GM10248 (cell line): ENCODE measurements at places on chromosomes 3 and 15.

DNA sequence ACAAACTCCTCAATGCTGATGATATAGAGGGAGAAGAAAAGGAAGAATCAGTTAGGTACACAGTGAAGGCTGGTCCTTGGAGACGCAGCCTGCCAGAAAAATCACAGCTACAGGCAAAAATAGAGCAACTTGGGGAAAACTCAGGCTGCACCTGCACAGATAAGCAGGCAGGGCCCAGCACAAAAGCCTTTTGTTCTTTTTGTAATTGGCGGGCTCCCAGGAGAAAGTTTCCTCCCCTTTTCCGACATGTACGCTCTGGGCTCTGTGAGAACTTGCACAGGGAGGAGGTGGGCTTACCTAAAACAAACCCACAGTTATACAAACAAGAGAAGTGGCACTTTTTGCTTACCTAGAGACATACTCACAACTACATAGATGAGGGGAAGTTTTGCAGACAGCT lies 813.4 kb upstream of the EPHA6 start:
- DNase-seq = no peak

- DNase-seq = no peak
Observed at GRCh38 chr15:84834969-84835368, 17.8 kb downstream of the ALPK3 start.

DNA sequence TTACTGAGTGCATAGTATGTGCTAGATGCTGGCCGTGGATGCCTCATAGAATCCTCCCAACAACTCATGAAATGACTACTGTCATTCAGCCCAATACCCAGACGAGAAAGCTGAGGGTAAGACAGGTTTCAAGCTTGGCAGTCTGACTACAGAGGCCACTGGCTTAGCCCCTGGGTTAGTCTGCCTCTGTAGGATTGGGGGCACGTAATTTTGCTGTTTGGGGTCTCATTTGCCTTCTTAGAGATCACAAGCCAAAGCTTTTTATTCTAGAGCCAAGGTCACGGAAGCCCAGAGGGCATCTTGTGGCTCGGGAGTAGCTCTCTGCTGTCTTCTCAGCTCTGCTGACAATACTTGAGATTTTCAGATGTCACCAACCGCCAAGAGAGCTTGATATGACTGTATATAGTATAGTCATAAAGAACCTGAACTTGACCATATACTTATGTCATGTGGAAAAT lies 1.0 kb upstream of the CCR5 start:
- DNase-seq = no peak

GRCh38 chr3:182435860-182436259 lies 357.4 kb upstream of the ATP11B start:
- DNase-seq = no peak

- DNase-seq = no peak
Observed at GRCh38 chr3:178381555-178381954, 154.7 kb upstream of the KCNMB2 start.

DNA sequence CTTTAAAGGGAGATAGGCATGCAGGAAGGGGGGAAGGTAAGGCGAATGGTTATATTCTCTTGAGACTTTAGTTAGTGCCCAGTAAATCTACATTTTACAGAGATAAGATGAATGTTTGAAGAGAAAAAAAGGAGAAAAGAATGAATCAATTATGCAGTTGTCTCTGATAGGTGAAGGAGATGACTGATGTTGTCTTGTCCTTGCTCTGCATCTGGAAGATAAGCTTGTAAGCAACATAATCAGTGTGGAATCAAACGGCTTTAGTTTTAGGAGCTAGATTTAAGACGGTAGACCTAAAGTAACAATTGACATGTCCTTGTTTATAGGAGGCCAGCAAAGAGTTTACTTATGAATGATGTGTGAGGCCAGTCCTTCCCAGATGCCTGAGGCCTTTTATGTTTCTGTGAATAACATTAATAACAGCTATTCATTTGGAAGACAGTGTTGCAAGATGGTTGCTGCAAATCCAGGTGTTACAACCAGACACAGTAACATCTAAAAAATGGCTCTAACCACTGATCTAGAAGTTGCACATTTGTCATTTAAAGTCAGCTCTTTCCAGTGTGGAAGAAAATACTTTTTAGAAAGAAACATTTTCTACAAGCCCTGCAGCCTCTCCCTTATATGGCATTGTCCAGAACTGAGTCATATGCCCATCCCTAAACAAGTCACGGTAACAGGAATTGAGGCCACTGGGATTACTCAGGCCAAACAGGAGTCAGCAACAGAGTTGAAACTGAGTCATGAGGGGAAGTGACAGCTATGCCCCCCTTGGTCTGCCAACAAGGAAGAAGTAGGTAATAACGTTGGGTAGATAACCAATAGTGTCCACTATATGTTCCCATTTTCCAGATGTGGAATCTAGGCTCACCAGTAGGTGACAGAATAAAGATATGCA lies 77.5 kb upstream of the FBN1 start:
- no peak for DNase-seq

DNA sequence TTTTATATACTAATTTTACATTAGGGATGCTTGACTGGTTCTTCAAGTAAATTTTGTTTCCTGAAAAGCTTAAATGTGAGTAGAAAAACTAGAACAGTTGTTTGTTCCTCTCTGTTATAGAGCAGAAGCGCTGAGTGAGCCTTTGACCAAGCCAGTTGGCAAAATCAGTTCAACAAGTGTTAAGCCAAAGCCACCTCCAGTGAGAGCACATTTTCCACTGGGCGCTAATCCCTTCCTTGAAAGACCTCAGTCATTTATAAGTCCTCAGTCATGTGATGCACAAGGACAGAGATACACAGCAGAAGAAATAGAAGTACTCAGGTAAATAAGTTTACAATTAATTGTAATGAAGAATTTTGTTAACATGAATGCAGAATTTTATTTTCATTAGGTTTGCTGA lies 14.6 kb downstream of the CAPN7 start:
- DNase-seq = no peak

GRCh38 chr3:75262661-75263060 lies 401.5 kb upstream of the FRG2C start:
- DNase-seq = no peak

- DNase-seq = no peak
Observed at GRCh38 chr3:156547637-156548036, 7.3 kb downstream of the SSR3 start.

DNA sequence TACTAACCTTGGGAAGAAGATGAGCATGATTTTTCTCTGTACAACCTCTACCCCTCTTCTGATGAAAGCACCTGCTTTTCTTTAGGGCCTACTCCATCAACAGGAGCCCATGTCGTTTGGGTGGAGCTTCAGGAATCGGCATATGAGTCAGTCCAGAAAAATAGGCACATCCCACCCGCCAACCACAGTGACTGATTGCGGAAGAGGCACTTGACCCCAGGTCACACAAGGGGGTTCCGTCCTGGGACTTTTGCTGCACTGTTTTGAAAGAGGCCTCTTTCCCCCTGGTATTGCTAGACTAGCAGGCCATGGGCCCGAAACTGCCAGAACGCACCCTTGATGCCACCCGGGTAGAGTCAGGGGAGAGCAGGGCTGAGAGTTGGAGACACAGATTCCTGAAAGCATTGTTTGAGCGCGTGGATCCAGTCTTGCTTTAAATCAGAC lies 19.3 kb upstream of the NRROS start:
- DNase-seq = peak; percentile 67

DNA sequence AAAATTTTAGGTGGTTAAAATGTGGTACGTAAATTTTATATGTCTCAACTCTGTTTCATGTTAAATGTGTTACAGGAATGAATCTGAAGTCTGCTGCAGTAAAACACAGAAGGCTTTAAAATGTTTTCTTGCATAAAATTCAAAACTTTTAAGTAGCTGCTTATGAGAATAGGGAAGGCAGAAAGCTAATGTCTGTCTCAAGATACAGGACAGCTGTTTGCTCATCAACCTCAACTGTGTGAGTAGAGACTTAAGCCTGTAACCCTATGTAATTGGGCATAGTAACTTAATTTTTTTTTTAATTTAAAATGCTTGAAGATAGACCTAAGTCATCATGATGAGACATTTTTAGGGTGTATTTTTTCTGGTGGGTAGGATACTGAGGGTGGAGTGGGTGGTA lies 38.9 kb downstream of the ZFAND6 start:
- no peak for DNase-seq
